ENCODE measurements at places on chromosomes 5 and 9. TPM values are rescaled to one million over a fixed set of nuclear protein-coding genes. Genes with fewer than 3 reads are reported as not detected.

GRCh38 chr5:154509784-154510555 lies 31.9 kb upstream of the HAND1 start:
- DNase-seq, result no peak

The SMIM33 gene
- total RNA-seq, result not detected

GRCh38 chr5:54091307-54092130 lies 218.9 kb downstream of the ARL15 start:
- DNase-seq, result peak; percentile 76

The ZNF483 gene
- total RNA-seq, result 41.5 TPM

The NR6A1 gene
- total RNA-seq, result 2.9 TPM

The TMOD1 gene
- total RNA-seq, result 5.4 TPM

DNA sequence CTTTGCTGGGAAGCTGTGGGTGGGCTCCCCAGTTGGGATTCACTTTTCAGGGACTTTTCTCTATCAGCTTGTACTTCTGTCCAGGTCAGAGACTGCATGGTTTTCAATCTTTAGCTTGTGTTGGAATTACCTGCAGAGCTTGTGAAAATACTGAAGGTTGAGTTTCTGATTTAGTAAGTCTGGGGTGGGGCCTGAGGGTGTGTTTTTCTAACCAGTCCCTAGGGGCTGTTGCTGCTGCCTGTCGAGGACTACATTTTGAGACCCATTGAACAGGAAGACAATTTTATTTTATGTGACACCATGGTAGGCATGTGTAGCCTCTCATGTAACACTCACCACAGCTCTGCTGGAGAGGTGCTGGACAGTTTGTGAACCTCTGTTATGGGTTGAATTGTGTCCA lies 14.7 kb upstream of the MLANA start:
- no peak for DNase-seq

The GLDC gene
- 30.3 TPM for total RNA-seq

- no peak for DNase-seq
Observed at GRCh38 chr5:96440185-96440538, 7.1 kb upstream of the PCSK1 start.

- DNase-seq, result no peak
Observed at GRCh38 chr5:154300207-154300883, 109.8 kb downstream of the GALNT10 start.

DNA sequence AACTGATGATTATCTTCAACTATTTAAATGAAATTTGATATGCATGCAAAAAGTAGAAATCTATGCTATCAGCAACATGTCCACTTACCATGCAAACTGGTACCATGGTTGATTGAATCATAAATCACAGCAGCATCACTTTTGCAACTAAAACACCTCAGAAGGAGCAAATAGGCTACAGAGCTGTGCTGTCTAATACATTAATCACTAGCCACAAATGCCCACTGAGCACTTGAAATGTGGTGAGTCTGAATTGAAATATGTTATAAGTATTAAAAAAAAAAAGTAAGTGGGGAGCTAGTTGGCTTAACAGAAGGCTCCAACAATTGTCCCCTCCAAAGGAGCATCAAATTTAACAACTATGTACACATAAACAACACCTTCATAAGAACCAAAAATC lies 112.5 kb downstream of the FAM114A2 start:
- DNase-seq, result no peak

The LCN12 gene
- total RNA-seq, result 0.36 TPM

- DNase-seq, result no peak
Observed at GRCh38 chr5:149386166-149386565, 7.1 kb upstream of the IL17B start.

DNA sequence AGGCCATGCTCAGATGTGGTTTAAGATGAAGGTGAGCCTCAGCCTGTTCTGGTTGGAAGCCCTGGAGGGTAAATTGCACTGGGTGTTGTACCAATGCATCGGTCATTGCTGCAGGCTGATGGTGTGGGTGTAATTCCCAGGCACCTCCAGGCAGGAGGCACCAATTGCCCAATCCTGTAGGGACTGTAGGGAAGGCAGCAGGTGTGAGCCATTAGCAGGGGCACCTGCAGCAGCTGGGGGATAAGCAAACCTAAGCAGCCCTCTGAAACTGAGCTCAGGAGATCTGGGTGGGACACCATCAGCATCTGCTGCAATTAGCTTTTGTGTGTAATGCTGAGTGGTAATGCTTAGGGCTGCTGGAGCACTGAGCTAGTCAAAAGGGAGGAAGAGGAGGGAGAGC lies 190.1 kb upstream of the TBC1D2 start:
- DNase-seq, result no peak

DNA sequence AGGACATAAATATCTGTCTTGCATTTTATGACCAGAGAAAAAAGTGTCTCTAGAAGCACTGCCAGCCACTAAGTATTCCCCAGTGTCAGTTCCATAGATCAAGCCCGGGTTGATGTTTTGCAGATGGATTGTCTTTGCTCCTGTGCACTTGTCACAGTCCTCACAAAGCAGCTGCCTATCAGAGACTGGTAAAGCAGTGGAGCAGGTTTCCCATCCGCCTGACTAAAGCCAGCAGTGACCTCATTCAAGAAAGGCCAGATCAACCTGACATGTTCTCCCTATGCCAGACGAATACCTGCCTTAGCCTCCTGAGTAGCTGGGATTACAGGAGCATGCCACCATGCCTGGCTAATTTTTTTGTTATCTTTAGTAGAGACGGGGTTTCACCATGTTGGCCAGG lies 26.8 kb upstream of the GARNL3 start:
- no peak for DNase-seq

The PCDHGB3 gene
- 21.2 TPM for total RNA-seq

DNA sequence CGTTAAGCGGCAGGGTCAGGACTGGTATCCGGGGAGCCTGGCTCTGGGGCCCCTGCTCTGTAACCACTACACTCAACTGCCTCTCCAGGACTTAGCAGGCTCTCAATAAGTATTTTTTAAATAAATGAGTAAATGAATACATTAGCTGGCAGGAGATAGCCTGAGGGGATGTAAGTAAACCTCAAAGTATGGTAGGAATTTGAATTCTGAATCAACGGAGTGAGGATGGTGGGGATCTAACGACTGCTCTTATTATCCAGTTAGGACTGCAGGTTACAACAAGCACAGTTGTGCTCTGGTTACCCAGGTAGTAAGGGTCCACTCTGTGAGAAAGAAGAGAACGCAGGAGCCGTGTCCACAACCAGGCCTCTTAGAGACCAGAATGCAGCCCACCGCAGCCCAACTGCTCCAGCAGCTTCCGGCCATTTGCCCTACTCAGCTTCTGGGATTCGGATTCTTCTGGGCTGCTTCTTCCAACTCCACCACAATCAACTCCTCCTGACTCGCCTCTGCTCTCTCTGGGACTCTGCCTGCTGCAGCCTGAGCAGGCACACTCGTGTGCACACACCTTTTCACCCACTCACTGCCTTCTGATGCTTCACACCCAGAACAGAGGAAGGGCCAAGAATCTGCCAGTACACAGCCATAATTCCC lies 52.6 kb downstream of the MED27 start:
- no peak for DNase-seq

The STXBP1 gene
- total RNA-seq, result 96.1 TPM

GRCh38 chr9:90288275-90288639 lies 354.4 kb downstream of the DIRAS2 start:
- no peak for DNase-seq

DNA sequence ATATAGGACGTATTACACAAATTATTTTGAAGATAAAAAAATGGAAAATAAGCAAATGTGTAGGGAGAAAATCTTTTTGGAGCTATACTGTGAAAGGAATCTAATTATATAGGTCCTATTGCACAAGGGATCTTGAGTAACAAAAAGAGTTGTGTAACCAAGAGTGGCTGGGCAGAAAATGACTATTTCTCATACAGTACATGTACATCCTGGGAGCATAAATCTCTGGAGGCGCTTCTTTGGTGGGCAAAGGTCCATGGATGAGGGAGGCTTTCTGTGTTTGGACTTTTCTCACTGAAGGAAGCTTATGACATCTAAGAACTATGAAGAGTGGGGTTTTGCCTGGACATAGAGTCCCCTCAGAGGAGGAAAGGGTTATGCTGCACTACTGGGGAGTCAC lies 29.8 kb downstream of the ANKS6 start:
- DNase-seq, result no peak

DNA sequence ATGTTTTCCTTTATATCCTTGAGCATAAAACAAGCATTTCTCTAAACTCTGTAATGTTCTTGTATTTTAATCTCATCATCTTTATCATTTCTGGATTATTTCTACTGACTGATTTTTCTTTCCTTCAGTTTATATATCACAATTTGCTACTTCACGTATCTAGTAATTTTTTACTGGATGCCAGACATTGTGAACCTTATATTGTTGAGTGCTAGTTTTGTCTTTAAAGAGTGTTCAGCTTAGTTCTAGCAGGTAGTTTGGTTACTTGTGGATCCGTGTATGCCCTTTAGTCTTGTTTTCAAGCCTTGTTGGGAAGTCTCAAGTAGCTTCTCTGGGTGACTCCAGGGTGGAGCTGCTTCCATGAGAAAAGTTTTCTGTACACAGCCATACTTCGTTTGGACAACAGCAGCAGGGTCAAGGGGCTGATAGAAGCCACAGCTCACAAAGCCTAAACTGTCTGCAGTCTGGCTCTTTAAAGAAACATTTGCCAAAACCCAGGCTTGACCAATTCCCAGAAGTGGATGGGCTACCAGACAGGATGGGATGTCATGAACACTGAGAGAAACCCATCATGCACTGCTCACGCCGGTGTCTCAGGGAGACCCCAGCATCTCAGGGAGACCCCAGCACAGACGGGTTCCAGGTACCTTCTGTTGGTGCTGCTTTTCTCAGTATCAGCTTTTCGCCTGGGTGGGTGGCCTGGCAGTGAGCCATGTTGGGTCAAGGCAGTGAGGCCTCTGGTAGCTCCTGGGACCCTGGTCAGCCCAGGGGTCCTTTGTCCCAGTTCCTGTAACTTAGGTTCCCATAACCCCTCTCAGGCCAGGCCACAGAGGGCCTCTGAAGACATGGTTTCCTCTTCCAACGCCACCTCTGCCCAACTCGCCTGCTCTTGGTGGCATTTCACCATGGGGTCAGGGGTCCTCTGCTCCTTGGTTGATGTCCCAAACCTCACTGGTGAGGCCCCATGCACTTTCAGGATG lies 29.1 kb downstream of the TRIP13 start:
- DNase-seq, result no peak

- DNase-seq, result no peak
Observed at GRCh38 chr5:116355819-116356601, 218.6 kb downstream of the SEMA6A start.

GRCh38 chr5:54516051-54516655 lies 1.4 kb upstream of the SNX18 start:
- no peak for DNase-seq

DNA sequence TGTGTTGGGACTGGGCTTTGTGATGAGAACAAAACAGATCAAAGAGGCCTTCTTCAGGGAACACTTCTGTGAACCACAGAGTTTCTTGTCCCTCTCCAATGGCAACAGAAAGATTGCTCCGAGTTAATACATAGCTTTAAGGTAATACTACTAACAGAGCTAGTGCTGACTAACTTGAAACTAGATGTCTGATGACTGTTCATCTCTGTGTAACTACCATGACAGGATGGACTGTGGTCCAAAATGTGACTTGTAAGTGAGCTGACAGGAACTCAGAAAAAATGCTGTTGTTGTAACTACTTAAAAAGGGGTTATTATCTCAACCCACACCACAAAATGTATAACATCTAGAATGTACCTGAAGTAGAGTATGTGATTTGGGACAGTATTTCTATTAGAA lies 630.2 kb upstream of the DMAC1 start:
- DNase-seq, result no peak

DNA sequence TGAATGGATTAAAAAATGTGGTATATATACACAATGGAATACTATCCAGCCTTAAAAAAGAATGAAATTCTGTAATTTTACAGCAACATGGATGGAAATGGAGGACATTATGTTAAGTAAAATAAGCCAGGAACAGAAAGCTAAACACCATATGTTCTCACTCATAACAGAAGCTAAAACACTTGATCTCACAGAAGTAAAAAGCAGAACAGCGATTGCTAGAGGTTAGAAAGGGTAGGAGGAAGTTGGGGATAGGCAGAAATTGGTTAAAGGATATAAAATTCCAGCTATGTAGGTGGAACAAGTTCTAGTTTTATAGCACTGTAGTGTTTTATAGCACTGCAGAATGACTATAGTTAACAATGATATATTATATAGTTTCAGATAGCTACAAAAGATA lies 15.8 kb downstream of the MARCHF3 start:
- no peak for DNase-seq

DNA sequence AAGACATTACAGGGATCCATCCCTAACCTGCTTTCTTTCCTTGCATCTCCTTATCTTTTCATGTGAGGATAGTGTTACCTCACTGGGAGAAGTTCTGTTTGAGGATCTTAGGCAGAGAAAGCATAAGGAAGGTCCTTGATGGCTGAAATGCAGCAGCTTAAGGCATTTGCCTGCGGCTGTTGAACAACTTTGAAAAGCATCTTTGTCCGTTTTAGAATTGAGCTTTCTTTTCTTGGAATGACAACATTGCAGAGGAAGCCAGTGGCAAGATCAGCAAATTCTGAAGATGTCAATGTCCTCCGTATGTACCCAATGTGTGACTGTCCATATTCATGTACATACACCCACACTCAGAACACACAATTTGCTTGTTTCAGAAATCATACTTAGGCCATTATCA lies 436.2 kb downstream of the GABRG2 start:
- no peak for DNase-seq

DNA sequence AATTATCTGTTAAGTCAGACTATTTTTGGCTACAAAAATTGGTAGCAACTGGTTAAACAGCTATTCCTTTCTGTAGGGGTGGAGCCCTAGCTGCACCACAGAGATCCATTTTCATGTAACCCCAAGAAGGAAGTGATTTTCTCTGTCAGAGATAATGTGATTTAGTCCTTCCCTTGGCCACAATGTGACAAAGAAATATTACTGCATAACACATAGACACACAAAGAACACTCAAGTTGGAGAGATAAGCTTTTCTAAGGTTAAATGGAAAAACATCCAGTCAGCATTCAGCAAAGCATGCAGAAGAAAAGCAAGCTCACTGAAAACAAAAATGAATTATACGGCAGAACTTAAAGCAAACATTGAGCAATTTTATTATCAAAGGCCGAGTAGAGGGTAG lies 227.8 kb upstream of the CDH9 start:
- DNase-seq, result no peak

The SLC25A2 gene
- 0.36 TPM for total RNA-seq

DNA sequence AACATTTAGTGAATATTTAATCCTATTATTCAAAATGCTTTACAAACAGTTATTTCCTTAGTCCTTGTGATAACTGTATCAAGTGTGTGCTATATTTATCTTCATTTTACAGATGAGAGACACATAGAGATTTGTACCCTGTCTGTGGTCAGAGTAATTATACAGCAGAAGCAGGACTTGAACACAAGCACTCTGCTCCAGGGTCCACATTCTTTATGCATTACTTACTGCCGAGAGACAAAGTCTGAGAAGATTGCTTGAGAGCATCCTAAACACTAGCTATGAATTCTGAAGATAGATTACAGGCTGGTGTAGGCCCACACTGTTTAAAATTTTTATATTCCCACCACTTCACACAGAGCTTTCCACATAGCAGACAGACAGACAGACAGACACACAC lies 926.1 kb upstream of the DMAC1 start:
- no peak for DNase-seq

The ZFP2 gene
- total RNA-seq, result 6.4 TPM

GRCh38 chr5:154829589-154830218 lies 20.7 kb downstream of the FAXDC2 start:
- DNase-seq, result no peak

The HTR4 gene
- total RNA-seq, result 0.54 TPM

- no peak for DNase-seq
Observed at GRCh38 chr5:43281840-43282658, 31.2 kb downstream of the HMGCS1 start.

Data from cerebellum (tissue), 4 donors.